T47D (cell line): ENCODE measurements at places on chromosomes 11 and 22.
A peak's percentile ranks its signal among the peaks of the same experiment; 100 is the strongest.

DNA sequence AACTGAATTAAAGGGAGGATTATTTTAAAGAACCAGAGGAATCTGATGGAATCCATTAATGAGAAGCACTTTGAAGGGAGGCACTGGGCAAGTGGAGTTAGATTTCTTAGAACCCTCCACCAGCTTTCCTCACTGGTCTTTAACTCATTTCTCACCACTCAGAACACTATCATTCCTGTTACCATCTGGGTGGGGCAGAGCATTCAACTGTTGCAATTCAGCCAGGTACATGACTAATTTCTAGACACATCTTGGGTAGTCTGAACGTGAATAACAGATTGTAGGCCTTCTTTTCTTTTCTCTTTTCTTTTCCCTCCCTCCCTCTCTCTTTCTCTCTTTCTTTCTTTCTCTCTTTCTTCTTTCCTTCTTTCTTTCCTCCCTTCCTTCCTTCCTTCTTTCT lies 15.5 kb upstream of the MMP1 start:
- no peak for DNase-seq

DNA sequence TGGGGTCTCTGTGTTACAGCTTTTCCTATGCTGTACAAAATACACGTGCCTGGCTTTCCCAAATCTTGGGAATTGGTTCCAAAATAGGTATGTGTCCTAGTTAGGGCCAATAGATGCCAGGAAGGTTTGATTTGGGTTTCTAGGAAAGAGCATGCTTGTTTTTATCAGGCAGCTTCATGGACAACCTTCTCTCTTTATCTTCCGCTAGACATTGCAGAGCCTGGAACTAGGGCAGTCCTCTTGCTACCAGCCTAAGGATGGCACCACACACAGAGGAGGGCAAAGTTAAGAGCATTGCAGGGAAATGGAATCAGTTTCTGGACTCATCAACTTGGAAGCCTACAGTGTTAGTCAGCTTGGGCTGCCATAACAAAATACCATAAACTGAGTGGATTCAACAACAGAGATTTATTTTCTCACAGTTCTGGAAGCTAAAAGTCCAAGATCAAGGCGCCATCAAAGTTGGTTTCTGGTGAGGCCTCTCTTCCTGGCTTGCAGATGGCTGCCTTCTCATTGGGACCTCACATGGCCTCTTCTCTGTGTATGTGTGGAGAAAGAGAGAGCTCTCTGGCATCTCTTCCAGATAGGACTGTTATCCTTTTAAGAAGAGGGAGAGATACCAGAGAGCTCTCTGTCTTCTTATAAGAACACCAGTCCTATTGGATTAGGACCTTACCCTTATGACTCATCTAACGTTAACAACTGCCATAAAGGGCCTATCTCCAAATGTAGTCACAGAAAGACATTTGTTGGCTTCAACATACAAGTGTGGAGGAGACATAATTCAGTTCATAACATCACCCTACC lies 27.3 kb upstream of the CREB3L1 start:
- no peak for DNase-seq

GRCh38 chr22:30866216-30866615 lies 102.4 kb downstream of the MORC2 start:
- no peak for DNase-seq

GRCh38 chr11:122094836-122095235 lies 21.2 kb downstream of the BLID start:
- DNase-seq, result no peak

DNA sequence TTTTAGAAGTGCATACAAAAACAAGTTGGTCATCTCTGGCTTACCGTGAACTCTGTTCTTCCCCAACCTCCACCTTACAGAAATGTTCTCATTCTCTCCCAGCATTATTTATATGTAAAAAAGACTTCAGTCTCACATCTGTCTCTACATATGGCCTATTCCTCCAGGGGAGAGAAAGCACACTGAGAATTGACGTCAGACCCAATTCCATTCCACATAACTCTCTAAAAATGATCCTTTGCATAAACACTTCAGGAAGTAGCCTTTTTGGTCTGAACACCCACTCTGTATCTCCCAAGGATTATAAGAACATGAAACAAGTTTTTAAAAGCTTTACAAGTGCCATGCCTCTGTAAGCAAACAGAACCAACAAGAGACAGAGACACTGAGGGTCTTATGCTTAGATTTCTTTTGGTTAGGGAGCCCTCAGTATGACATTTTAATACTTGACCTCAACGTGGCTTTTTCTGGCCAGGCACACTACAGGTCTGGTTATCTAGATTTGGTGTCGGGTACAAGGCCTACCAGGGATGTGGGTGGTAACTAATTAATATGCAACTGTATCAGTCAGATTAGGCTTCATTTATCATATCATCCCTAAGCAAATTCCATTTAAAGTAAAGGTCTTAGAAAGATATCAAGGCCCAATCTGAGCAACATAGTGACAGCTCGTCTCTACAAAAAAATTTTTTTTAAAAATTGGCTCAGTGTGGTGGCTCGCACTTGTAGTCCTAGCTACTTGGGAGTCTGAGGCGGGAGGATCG lies 48.5 kb upstream of the PPP2R1B start:
- no peak for DNase-seq

- no peak for DNase-seq
These were observed 40.8 kb upstream of the GALNT18 start for GRCh38 chr11:11662578-11662977.

DNA sequence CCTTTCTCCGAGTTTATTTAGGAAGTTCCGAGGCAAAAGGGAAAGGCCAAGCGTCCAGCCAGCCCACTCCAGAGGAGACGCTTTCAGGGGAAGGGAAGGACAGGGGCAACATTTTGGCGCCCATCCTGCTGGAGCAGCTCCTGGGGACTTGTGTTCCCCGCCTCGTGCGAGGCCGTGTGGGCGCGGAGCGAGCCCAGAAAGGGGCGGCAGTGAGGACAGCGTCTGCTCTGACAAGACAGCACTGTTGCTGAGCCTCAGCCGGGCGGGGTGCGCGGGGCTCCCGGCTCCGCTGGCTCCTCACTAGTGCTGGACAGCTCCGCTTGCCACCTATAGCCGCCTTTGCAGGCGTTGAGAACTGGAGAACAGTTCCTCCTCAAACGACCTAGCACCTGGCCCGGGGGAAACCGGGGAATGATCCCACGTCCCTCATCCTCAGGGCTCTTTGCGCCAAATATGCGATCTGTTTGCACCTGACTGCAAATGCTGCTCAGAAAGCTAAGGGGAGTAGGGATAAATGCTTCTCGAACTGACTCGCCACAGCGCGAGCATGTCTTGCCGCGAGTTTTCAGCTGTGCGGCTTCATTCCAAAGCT lies 722 bp upstream of the GUCY1A2 start:
- DNase-seq, result peak; percentile 99
